ENCODE measurements at places on chromosomes 11 and 22. TPM values are rescaled to one million over a fixed set of nuclear protein-coding genes. Genes with fewer than 3 reads are reported as not detected.

Gene SESN3
- 1.4 TPM for total RNA-seq

GRCh38 chr11:65078151-65078550, 5.7 kb downstream of the CDCA5 start:
- peak; percentile 19 for DNase-seq

Gene KMT2A
- total RNA-seq, result 28.1 TPM

Gene P2RY2
- total RNA-seq, result not detected

GRCh38 chr11:77187776-77188632, 60.0 kb downstream of the MYO7A start:
- DNase-seq, result peak; percentile 66

Gene LINC01488
- not detected for total RNA-seq

Gene CDC42EP1
- 52.9 TPM for total RNA-seq

DNA sequence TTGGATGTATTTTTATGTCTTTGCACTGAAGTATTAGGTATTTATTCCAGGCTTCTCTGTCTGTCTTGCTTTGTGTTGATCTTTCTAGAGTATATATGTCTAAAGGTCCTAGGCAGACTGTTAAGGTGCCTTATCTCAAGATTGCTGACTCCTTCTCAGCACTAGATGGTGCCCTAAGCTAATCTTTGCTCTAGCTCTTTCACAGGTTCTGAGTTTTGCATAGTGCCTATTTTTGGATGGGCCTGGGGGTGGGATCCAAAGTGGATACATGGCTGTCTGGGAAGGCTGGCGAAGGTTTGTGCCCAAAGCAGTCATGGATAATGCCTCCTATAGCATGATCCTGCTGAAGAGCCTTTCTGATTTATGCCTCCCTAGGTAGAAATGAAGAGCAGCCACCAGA, 154.9 kb downstream of the TRPC6 start:
- DNase-seq, result peak; percentile 29

GRCh38 chr11:57599381-57599780, 1.9 kb downstream of the SERPING1 start:
- DNase-seq, result no peak

- no peak for DNase-seq
Observed at GRCh38 chr11:89347071-89347470, 144.1 kb downstream of the NOX4 start.

- no peak for DNase-seq
Observed at GRCh38 chr22:48578138-48579042, 1249.3 kb downstream of the BRD1 start.

GRCh38 chr22:24216541-24217209, 28.2 kb downstream of the GGT5 start:
- DNase-seq, result no peak

DNA sequence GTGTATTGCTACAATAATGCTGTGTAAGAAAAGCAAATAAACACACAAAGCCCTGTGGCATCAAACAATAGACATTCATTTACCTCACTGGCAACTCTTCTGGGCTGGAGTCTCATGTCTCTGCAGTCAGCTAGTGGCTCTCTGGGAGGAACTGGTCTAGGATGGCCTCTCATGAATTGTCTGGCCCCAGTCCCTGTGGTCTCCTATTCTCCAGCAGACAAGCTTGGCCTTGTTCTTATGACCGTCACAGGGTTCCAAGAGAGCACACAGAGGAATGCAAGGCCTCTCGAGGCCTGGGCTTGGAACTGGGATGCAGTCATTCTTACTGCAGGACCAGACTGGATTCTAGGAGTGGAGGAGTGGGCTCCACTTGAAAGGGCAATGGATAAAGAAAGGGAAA, 141.2 kb upstream of the NTM start:
- DNase-seq, result no peak

DNA sequence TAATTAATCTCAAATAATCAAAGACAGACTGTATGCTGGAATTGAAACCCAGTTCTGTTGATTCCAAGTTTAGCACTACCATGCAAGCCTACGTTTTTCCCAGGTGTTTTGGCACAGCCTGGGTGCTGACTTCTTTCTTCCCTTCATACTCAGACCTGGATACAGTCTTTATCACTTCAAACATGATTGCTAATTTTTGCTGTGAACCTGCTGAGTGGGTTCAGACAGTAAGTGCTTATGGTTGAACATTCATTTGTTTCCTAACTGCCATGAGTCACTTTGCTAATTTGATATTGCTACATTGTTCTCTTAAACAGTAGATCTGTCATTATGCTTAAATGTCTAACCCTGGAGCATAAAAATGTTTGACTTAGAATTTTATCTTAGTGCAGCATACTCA, 12.2 kb downstream of the PAAF1 start:
- DNase-seq, result peak; percentile 49

Gene AAMDC
- total RNA-seq, result 29.7 TPM

Gene MRGPRX4
- total RNA-seq, result not detected

GRCh38 chr11:100315946-100316345, 371.1 kb upstream of the ARHGAP42 start:
- no peak for DNase-seq

Gene DBX1
- total RNA-seq, result not detected

Gene MAPK8IP2
- 0.17 TPM for total RNA-seq

DNA sequence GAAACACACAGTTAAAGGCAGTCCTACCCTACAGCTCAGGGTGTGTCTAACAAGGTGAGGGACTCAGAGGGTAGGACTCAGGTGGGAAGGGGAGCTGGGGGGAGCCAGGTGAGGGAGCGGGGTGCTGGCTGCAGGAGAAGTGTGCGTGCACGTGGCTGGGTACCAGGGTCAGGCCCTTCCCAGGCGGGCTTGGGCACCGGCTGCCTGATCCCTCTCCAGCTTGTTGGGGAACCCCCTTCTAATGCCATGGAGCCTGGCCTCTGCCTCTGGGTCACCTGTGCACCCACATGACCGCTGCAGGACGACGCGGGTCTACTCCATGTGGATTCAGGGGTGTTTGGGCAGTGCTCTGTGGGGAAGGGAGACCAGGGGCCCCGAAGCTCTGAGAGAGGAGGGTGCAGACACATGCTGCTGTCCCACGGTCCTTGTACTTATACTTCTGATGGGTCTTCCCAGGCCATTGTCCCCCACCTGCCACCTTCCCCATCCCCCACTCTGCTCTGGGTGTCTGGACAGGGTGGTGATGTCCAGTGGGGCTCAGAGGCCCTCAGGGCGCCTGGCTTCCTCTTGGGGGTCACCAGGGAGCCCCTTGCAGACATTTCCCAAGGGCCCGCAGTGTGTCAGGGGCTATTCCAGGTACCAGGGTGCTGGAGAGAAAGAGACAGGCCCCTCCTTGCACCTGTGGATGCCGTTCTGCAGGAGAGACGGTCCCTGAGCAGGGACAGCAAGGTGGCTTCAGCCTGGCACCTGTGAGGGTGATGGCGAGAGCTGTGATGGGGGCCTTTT, 10.4 kb upstream of the MRGPRD start:
- DNase-seq, result no peak

Gene ENTHD1
- not detected for total RNA-seq

DNA sequence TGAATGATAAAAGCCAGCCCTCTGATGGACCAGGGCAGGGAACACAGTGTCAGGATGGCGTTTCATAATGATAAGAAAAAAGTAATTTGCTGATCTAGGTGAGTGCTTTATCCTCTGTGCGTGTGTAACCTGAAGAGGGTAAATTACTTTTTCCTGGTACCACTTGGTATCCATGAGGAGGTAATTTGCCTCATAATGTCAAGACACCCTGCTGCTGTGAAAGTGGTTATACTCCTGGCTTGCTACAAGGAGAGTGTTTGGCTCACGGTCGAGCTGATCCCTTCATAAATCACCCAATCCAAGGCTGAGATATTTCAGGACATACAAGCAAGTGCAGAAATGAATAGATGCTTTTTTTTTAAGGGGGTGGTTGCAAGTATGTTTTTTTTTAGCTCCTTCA, 207.2 kb upstream of the PGR start:
- DNase-seq, result no peak

DNA sequence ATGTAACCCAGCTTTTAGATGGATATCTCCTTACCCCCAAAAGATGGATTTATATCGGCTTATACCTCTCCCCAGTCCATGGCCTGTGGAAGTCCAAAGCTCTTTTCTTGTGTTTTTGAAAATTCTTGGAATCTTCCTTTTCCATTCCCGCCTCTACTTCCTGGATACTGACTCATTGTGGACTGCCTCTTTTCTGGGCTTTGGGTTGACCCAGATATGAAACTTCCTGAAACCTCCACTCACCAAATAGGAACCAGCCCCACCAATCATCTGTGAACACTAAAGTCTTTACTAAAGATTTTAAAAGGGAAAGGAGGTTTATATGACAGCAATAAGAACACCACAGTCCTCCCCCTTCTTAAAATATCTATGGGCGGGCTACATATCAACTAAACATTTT, 163.4 kb upstream of the SYN3 start:
- no peak for DNase-seq

- no peak for DNase-seq
Observed at GRCh38 chr22:24502034-24502433, 6.9 kb downstream of the UPB1 start.

- DNase-seq, result no peak
Observed at GRCh38 chr11:22930816-22931594, 70.7 kb upstream of the CCDC179 start.

DNA sequence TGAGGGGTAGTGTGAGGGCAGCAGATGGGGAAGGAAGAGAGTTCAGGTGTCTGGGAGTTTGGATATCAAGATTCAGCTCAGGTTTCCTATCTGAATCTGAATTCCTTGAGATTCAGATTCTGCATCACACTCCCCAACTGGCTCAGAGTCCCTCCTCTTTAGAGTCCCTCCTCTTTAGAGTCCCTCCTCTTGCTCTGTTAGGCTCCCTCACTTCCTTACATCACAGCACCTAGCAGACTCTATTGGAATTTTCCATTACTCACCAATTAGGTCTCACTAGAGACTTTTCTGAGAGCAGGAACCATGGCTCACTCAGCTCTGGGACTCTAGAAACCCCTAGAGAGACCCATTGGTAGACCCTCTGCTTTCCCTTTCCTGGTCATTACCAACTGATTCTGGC, 303.4 kb upstream of the SYN3 start:
- no peak for DNase-seq

Gene B4GALNT4
- 0.75 TPM for total RNA-seq

DNA sequence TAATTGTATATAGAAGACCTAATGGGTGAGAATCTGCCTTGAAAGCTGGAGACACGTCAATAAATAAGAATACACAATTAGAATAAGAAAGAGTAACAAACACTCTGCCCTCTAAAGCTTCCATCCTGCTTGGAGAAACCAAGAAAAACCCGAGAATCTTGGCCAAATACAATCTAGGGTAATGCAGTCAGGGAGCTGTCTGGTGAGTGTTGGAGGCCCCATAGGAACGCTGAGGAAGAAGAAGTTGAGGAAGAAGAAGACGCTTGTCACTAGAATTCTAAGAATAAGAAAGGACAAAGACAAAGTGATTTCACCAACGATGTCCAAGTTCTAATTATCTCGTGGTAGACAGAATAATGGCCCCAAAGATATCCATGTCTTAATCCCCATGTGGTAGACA, 4485.9 kb upstream of the OR11H1 start:
- no peak for DNase-seq

Gene INPP5J
- 0.06 TPM for total RNA-seq

DNA sequence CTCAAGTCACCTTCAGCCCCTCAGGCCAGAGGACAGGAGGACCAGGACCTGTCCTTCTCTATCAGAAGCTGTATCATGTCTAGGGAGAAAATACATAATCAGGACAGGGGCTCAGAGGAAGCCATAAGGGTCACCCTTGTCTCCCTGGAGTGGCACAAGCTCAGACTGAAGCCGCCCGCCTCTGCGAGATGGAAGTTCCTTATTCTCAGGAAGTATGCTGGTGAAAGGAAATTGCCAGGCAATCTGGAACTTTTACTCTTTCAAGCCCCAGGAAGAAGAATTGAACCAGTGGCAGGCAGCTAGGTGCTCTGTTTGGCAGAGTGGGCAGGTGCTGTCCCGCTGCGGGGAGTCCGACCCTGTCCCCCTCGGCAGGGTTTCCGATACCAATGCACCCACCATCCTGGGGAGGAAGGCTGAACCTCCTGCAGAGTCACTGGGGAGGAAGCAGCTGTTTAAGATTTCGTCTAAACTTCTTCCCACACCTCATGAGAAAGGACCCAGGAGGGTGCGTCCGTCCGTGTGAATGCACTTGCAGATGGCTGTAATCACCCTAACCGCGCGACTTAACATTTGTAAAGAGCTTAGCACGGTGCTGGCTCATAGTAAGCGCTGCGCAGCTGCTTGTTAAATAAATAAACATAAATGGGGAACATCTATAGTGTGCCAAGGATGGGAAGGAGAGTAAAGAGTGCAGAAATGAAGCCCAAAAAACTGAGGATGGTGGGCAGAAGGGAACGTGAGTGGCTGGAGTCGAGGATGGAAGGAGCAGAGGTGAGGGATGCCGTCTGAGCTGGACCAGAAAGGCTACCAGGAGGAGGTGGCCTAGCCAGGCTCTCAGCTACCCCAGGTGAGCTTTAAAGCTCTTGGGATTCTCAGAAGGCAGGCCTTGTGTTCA, 5.0 kb upstream of the ANO1 start:
- DNase-seq, result peak; percentile 12

- DNase-seq, result peak; percentile 82
Observed at GRCh38 chr11:126484266-126484665, 128.8 kb downstream of the ST3GAL4 start.

- peak; percentile 56 for DNase-seq
Observed at GRCh38 chr11:124746621-124747243, 5.3 kb downstream of the VSIG2 start.

GRCh38 chr22:26648528-26649388, 8.6 kb upstream of the MIAT start:
- DNase-seq, result no peak

Gene VWCE
- 1.2 TPM for total RNA-seq

- DNase-seq, result no peak
Observed at GRCh38 chr11:6608011-6608410, 4.0 kb downstream of the TAF10 start.

Gene MMP27
- not detected for total RNA-seq

Gene CREB3L1
- total RNA-seq, result 23.9 TPM

Gene TRPM5
- total RNA-seq, result not detected

Gene PDGFB
- total RNA-seq, result 1.2 TPM

DNA sequence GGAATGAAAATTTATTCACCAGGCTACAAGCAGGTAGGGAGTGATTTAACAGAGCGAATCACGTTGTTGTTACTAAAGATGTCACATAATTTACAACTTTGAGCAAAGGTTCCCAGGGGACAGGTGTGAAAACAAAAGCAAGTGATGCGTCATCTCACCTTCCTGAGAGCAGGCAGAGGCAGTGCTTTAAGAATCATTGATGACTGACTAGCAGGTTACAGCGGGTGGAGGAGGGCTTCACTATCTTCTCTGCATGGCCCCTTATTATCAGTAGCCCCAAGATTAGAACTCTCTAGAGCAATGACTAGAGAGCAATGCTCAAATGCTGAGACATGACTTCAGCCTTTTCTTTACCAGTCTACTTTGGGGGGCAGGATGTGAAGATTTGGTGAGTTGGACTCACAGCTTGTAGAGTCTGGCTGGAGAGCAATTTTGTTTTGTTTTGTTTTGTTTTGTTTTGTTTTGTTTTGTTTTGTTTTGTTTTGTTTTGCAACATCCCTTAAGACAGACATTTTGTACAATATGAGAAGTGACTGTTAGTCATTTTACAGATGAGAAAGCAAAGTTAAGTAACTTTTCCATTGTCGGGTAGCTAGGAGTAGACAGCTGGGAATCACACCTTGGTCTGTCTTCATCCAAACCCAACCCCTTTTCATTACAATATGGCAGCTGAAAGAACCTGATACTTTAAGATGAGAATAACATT, 84.8 kb downstream of the SLC1A2 start:
- peak; percentile 81 for DNase-seq

Gene SPTBN2
- 0.57 TPM for total RNA-seq

- DNase-seq, result no peak
Observed at GRCh38 chr11:19818619-19819018, 106.0 kb downstream of the NAV2 start.

GRCh38 chr11:134407321-134407828, 4.7 kb downstream of the B3GAT1 start:
- DNase-seq, result no peak

GRCh38 chr11:9633679-9634078, 30.2 kb upstream of the SWAP70 start:
- DNase-seq, result no peak
